Activated CD4-positive, CD25-positive, alpha-beta regulatory T cell treated with anti-CD3 and anti-CD28 coated beads, Interleukin-2, amount 50 U/mL, for 72 hours (primary cell): ENCODE measurements at places on chromosomes 6 and 20.

DNA sequence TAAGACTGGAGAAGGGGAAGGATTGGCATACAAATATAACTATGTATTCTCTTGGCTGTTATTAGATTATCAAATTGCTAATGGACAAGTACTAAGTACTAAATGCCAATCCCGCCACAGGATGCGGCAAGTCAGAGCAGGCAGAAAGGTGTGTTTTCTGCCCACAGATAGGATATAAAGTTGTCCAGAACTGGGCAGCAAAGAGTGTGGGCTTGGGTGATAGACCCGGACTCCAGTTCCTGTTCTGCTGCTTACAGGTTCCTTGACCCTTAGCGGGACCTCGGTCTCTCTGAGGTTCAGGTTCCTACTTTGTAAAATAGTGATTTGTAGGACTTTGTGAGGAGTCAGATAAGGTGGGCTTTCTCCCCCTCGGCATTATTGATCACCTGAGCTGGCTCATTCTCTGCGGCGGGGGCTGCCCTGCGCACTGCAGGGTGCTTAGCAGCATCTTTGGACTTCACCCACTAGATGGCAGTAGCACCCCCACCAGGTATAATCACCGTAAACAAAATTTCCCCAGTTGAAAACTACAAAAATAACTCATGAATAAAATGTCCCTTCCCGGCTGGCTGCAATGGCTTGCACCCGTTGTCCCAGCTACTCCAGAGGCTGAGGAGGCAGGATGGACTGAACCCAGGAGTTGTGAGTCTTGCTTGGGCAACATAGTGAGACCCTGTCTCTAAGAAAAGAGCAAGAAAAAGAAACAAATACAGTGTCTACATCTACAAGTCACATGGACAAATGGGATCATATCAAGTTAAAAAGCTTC, 193.1 kb downstream of the DOK5 start:
- peak; percentile 33 for DNase-seq

DNA sequence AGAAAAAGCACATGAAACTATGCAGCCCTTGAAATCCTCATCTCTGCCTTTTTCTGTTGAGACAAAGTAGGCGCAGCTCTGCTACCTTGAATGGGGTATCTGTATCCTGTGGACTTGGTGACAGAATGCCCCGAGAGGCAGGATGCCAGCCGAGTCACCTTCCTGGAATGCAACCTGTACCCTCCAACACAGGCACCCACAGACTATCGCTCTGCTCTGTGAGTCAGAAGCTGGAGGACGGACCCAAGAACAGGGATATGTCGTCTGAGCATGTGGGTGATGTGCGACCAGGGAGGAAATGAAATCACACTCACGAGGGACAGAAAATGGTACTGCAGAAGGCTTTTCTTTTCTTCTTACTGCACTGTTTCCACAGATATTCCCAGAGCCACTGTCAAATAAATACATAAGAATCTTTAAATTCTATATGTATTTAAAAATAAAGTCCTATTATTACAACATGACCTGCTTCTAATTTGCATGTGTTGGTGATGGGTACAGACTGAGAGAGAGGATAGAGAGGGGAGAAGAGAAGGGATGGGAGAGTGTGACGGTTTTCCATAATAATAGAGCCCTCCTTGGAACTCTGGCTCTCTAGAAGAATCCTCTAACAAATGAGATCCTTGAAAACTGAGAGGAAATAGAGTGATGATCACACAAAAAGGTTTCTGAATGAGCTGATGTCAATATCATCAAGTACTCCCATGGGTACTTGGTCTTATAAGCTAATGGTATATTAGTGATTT, 308.1 kb downstream of the FOXC1 start:
- no peak for DNase-seq

DNA sequence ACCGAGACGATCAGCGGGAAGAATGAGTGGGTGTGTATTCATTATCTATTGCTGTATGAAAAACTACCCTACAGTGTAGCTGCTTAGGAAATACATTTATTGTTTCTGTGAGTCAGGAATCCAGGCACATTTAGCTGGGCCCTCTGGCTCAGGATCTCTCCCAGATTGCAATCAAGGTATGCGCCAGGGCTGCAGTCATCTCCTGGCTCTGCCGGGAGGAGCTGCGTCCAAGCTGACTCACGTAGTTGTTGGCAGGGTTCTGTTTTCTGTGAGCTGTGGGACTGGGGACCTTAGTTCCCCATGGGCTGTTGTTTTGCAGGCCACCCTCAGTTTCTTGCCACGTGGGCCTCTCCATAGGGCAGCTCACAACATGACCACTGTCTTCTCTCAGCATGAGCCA, 68.2 kb upstream of the FUCA2 start:
- no peak for DNase-seq

DNA sequence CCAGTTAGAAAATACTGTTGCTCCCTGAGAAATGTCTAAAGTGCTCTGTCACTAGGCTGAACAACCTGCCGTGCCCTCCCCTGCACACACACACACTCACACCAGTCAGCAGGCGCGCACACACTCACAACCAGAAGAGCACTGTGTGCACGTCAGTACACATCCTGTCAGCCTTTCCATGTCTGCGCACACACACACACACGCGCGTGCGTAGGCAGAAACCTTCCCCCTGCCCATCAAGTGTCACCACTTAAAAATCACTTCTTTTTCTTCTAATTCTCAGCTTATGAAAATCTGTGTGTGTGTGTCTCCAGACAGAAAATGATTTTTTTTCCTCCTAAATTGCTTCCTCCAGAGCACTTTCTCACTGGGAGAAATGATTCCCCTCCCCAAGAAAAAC, 100.3 kb downstream of the EDN3 start:
- DNase-seq = no peak

- no peak for DNase-seq
Measured at GRCh38 chr6:134368670-134369069, 50.8 kb upstream of the SGK1 start.

DNA sequence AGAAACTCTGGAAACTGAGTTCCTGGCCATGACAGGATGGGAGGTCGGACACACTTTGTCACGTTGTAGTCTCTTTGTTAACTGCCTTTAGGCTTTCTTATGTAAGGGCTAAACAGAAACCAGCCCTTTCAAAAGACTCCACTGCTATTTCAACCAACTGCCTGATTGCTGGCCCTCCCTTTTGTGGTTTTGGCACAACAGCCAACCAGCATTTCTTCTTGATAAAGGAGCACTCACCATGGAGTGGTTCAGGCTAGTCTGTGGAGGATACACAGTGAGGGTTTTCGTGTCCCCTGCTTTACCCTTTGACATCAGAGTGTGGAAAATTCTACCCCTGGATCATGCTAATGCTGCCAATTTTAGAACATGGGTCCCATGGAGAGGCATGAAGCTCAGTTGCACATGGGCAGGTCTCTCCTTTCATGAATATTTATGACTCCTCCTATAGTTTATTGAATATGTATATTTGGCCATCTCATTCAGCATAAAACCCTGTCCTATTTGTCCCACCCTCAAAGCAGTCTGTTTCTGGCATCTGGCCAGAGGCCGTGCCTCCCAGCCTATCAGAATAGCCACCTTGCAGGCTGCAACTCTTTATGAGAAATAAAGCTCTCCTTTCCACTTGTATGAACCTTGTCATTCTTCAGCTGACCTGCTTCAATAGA, 148.3 kb downstream of the HS3ST5 start:
- DNase-seq = no peak

DNA sequence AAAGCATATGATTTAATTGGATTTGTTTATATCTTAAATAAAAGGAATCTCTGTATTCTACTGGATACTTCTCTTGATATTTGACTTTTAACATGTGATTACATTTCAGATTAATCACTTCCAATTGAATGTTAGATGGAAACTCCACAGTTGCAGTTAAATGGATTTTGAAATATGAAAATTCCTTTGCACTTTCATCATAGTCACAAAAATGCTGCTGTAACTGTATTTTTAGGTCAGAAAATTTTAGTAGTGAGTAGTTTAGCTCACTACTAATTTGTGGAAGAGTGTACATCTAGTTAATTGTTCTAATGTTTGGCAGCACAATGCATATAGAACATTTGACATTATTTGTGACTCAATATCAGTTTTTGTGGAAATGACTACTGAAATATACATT, 26.8 kb downstream of the PTCHD4 start:
- no peak for DNase-seq

DNA sequence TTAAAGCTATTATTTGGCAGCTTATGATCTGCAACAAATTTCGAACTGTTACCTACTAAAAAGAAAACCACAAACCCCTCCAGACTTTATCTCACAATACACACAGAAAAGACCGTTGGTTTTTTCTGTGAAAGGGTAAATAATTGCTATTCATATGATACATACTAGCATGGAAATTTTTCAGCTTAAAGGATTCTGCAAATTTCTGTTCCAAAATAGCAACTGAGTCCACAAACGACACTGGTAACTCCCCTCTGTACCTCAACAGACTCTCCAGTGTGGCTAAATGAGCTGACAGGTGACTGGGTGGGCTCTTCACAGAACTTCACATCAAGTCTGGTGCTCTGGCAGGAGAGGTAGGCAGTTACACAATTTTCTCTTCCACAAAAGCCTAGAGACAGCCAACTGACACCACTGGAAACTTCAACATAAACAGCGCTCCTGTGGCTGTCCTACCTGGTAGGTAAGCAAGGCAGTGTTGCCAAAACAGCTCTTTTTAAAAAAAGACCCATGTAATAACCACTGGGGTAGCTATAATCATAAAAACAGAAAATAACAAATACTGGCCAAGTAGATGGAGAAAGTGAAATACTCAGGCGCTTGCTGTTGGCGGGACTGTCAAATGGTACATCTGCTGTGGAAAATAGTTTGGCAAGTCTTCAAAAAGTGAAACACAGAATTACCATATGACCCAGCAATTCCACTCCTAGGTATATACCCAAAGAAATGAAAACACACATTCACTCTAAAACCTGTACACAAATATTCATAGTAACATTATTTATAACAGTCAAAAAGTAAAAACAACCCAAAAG, 37.8 kb downstream of the ELOVL5 start:
- no peak for DNase-seq
